ENCODE measurements at places on chromosomes 4 and X.

DNA sequence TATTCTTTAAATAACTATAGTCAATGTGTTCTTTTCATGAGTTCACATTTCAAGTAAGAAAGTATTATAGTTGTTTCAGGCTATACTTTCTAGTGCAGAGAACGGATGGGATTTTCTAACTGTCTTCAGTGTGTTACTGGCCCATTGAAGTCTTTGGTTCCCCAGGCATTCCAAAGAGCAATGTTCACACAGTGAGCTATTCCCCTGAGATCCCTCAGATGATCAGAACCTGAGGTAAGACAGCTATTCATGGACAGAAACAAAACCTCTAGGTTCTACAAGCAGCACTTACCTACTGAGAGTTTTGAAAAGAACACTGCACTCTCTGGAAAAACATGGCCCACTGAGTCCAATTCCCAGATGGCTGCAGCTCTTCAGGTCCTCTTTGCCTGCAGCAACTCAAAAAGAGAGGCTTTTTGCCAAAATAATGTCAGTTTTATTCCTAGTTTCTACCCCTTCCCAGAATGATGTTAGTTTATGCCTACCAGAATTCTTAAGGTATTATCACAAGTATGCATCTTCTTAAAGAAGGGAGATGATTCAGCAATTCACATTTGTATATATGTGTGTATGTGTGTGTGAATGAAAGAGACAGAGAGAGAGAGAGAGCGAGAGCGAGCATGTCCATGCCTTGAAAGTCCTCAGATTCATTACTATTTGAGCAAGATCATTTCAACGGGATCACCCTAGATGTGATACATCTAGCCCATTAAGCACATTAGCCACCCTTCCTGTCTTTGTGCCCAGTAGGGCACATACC lies 146.1 kb downstream of the PDHA2 start:
- DNase-seq, result no peak

DNA sequence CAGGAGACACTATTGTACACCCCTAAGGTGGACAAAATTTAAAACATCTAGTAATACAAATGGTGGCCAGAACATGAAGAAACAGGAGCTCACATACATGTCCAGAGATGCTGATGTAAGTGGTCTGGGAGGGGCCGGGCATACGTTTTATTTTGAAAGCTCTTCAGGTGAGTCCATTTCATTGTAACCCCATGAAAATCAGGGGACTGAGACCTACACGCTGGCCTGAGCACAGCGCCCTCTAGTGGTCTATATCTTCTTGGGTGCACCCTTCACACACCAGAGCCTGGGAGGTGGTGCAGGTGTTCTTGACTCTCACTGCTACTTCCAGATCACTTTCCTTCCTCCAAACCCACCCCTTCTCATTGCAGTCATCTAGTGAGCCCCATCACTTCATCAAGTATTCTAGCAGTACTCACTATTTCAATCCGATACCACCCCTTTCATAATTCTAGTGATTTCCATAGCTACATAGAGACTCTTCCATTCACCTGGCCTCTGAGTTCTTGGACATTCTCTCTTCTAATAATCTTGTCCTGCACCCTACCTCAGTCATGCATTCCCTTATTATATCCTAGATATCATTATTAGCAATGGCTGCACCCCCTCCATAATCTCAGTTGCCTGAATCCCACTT lies 4.3 kb upstream of the TLR6 start:
- DNase-seq, result no peak

GRCh38 chr4:176123710-176124407 lies 58.2 kb downstream of the WDR17 start:
- DNase-seq, result no peak

- no peak for DNase-seq
These were observed 11.9 kb upstream of the ASIC5 start for GRCh38 chr4:155877971-155878370.

DNA sequence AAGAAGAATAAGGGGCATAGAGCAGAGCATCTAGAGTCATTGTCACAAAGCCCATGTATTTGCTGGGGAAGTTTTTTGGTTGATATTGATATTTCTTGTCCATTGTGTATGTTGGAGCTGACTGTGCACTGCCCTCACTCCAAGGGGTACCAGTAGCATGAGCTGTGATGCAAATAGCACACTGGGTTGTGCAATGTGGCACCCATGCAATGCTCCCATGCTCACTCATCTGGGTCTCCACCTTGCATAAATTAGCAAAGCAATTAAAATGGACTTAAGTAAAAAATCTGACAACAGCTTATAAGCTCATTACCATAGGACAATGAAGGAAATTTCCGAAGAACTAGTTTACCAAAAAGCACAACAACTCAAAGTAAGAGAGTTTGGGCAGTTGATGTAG lies 87.9 kb downstream of the NHS start:
- no peak for DNase-seq

DNA sequence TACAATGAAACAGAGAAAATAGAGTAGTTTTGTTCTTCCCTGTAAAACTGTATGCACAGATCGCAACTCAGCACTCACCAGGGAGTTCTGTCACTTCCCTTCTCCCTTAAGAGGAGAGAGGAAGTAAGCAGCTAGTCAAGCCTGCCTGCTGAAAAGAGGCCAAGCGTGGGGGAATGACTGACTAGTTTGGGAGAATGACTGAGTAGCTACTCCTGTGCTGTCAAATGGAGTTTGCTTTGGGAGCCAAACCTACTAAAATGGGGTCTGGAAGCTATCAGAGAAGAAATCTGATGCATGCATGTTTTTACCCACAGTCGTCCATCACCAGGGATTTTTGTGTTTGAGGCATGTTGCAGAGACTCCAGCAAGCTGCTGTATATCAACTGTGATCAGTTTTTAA lies 54.6 kb upstream of the LHFPL1 start:
- DNase-seq, result no peak

DNA sequence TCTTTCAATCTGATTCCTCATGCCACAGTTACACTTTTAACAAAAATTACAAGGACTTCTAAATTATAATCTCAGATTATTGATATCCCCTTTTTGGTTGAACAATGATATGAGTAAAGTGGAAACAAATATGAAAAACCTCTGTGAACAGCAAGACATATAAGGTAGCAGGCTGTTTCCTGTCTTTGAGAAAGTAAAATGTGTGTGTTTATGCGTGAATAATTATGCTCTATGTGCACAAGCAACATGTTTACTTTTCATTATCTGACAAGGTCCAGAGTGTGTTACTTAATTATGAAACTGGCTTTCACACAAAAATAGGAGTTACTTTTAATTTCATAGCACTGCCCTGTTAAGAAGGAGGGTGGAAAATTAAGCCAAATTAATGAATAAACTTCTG lies 43.1 kb downstream of the DDIT4L start:
- DNase-seq, result no peak

GRCh38 chrX:31139961-31140360 lies 68.1 kb upstream of the FTHL17 start:
- no peak for DNase-seq

DNA sequence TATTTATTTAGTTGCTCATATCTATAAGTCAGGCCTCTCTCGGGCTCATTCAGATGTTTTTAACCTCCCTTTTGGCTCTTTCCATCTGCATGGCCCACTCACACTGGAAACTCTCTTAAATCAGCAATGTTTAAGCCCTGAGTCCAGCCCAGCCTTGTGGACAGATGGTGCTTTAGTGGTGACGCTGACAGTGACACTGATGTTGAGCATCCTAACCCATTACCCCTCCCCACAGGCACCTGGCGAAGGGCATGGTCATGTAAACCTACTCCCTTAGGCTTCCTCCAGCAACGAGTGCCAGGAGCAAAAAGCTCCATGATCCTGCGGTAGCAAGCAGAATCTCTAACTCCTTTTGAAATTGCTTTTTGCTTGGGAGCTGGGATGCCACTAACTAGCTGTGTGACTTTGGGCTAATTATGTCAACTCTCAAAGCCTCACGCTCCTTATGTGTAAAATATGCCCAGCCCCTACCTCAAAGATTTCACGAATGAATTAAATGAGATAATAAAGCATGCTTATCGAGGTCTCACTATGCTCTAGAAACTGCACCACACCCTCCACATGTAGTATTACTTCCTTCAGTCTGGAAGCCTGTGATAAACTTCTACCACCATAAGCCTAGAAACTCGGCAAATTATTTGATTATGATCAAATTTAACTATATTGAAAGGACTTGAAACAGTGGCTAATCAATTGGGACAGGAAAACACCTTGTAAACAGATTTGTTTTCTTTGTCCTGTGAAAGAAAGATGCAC lies 569.4 kb downstream of the BCOR start:
- DNase-seq, result no peak

- no peak for DNase-seq
These were observed 120.3 kb downstream of the RASL11B start for GRCh38 chr4:52982255-52982945.

DNA sequence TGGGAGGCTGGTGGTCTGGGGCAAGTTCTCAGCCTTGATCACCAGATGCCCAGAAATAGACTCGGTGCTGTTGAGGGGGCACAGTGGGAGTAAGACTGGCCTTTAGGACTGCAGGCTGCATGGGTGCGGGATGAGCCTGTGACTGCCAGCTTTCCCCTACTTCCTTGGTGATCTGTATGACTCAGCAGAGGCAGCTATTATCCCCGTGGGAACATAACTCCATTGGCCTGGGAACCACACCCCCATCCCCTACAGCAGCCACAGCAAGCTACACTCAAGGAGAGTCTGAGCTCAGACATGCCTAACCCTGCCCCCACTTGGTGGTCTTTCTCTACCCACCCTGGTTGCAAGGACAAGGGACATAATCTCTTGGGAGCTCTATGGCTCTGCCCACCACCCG lies 20.6 kb downstream of the CLIC2 start:
- no peak for DNase-seq

GRCh38 chr4:145566768-145567167 lies 52.4 kb upstream of the MMAA start:
- no peak for DNase-seq

GRCh38 chr4:178632415-178632814 lies 1190.2 kb upstream of the AGA start:
- DNase-seq, result no peak
